T-helper 2 cell treated with Interferon-gamma antibody and Interleukin-4, amounts not matched to agents 5 μg/mL and 100 μg/mL, for 36 hours (primary cell): ENCODE measurements at places on chromosomes 4 and X.
A peak's percentile ranks its signal among the peaks of the same experiment; 100 is the strongest.

DNA sequence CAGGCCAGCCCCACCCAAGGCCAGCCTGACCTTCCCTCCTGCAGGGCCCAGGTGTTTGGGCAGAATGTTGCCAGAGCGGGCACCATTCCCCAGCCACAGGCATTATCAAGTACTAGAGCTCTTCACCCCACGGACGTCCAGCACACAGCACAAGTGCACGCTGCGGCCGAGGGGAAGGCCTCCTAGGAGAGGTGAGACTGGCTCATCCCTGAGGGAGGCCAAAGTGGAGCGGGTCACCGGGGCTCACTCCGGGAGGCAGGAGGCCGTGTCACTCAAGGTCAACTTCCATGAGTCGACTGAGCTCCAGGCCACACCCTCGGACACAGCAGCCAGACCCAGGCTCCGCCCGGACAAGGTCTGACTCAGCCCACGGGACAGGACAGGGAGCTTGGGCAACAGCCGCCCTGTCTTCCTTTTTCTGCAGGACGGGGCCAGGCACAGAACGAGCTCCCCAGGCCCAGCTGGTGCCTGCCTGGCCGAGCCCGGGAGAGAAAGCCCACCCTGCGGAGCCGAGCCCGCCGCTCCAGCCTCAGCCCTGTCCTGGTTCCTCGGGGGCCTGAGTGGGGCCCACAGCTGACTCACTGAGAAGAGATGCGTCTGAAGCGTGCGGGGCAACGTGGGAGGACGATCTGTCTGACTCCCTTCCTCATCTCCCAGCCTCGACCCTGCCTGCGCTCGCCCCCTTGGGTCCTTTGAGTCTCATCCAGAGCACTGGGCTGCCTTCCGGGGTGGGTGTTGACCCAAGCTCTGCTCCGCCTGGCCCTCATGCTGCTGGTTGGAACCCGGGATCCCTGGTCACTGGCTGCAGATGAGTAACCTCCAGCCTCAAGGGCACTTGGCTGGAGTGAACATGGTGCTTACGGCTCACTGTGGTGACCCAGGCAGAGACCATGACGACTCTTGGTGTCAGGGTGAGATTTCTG is 1.6 kb downstream of the SLC49A3 start:
- no peak for DNase-seq

GRCh38 chr4:116724249-116724648 is 361.1 kb downstream of the TRAM1L1 start:
- no peak for DNase-seq

GRCh38 chrX:24682739-24683432 is 10.8 kb upstream of the POLA1 start:
- DNase-seq: peak; percentile 44

GRCh38 chrX:37349221-37350033 is at the start of gene PRRG1:
TSS of gene PRRG1 (plus strand) at chrX:37349364. CDS start at chrX:37406250, 56,886 bp downstream.
- no peak for DNase-seq

GRCh38 chr4:102543030-102543928 is 42.1 kb downstream of the NFKB1 start:
- no peak for DNase-seq

DNA sequence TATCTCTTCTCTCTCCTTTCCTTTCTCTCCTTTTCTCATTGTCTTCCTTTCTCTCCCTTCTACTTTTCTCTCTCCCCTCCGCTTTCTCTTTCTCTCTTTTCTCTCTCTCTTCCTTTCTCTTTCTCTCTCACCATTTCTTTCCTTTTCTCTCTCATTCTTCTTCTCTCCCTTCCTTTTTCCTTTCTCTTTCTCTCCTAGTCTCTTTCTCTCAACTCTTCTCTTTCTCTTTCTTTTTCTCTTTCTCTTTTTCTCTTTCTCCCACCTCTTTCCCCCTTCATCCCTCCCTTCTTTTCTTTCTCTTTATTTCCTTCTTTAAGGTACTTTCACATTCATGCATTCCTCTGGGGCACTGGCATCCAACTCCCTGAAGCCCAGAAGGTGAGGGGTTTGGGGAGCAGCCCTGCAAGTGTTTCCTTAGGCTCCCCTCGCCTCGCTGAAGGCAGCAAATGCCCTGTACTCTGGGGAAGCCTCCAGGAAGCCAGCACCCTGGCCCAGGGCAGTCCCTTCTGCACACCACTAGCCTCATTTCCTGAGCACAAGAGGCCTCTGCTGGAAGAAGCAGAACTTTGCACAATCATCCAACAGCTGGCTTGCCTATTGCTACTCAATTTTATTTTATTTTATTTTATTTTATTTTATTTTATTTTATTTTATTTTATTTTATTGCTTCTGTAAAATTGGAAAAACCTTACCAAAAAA is 124.2 kb downstream of the NFKB1 start:
- peak; percentile 63 for DNase-seq

- no peak for DNase-seq
These were observed 41.1 kb downstream of the HSD17B13 start for GRCh38 chr4:87281603-87282002.

DNA sequence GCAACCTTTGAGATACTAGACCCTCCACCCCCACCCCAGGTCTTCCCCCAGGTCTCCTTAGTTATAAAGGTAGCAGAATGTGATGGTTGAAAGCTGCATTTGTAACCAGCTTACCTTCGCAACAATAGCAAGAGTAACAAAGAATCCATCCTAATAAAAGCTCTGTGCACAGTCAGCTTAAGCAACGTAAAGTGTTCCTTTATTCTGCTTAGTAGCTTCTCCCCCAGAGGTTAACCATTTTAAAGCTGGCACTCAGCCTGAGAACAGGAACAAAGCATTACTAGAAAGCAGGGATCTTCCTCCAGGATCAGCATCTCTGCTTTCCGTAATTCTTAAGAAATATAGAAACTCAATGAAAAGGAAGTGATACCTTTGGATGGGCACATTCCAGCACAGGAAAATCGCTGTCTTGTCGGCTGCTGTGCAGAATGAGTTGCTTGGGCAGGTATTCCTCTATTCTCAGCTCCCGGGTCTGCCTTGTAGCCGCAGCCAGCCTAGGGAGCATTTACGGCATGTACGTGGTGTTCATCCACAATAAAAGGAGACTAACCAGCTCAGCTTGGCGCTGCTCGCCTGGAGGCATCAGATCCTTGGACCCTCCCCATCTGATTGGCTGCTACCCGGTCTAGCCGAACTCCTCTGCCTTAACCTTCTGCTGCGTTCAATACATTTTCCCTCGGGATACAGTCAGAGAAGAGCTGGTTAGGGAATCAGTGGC is 113.0 kb upstream of the TLR3 start:
- no peak for DNase-seq

GRCh38 chr4:57136281-57136680 is 26.1 kb upstream of the IGFBP7 start:
- no peak for DNase-seq

DNA sequence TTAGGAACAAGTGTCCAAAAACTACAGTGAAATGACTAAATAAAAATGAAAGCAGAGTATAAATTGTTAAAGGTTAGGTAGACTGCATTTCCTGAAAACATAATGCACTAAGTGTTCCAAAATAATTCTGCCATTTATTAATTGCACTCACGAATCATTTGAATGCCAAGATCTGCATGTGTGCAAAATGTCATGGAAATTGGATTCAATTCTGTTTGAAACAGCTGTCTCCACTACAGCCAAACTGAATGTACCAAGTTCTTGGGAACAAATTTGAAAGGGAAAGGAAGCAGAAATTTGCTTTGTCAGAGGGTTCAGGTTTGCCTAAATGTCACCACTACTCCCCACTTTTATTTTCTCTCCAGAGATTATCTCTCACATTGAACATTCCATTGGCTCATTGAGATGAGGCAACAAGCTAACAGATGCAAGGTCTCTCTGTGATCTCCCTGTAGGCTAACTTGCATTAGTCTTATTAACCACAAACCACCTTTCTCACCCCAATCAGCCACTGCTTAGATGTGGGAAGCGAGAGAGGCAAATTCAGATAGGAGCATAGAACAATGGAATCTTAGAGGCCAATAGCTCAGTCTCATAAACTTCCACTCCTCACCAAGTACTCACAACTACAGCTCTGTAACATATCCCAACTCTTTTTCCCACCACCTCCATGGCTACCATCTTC is 226.6 kb downstream of the KDR start:
- DNase-seq: no peak

- no peak for DNase-seq
These were observed 66.1 kb downstream of the KIT start for GRCh38 chr4:54723820-54724219.

DNA sequence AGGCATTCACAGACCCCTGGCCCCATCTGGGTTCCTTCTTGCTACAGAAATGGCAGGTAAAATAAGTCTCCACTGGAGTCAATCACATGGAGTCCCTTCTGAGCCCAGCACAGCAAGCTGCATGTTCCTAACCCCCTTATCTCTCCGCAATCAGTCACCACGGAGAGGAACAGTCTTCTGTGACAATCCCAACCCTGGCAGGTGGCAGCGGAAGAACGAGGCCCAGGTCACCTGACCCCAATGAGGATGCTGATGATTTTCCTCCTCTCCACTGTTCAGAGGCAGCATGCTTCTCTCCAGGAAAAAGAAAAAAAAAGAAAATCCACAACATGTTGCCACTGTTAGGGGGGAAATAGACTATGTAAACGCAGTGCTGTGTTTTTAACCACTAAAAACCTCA is 50.1 kb downstream of the TSPAN5 start:
- no peak for DNase-seq

DNA sequence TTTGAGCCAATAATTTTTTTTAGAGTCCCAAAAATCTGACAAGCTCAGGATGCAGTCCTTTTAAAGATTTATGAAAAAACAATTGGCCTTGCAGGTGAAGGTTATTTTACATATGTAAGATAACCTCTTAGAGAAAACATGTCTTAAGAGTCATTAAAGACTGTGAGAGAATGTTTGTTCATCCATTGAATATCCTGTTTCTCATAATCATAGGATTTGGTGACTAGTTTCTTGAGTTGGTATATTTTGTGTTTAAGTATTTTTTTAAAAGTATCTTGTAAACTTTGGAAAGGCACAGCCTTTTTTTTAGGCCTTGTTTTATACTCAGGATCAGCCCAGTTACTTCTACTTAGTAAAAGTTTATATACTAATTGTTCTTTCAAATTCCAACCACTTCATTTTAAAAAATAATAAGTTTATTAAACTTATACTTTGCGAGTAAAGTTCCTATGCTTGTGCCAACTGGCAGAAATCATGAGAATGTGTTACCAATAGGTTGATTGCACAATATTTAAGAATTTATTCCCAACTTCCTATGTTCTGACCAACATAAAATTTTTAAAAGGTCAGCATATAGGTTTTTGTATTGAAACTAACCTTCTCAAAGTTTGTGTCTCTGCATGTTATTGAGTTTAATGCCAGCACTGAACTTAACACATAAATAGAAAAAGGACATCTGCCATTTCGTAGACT is 40.0 kb upstream of the ARSJ start:
- no peak for DNase-seq

DNA sequence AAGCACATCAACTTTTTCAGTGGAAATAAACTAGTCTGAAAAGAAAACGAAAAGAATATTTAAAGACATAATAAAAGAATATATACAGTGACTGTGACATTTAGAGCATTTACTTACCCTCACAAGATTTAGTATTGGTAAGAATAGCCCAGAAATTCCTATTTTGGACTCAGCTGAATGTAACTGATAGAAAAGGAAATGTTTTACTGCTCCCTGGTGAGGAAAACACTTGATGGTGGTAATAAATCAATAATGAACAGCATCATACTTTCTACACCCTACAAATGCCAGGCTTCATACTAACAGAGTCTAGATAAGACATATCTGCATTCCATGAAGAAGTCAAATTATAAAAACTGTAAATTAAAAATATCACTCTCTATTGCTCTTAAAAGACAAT is 753.5 kb upstream of the PCDH10 start:
- DNase-seq: no peak

GRCh38 chr4:1988327-1988724 is 20.4 kb downstream of the NELFA start:
- DNase-seq: no peak

DNA sequence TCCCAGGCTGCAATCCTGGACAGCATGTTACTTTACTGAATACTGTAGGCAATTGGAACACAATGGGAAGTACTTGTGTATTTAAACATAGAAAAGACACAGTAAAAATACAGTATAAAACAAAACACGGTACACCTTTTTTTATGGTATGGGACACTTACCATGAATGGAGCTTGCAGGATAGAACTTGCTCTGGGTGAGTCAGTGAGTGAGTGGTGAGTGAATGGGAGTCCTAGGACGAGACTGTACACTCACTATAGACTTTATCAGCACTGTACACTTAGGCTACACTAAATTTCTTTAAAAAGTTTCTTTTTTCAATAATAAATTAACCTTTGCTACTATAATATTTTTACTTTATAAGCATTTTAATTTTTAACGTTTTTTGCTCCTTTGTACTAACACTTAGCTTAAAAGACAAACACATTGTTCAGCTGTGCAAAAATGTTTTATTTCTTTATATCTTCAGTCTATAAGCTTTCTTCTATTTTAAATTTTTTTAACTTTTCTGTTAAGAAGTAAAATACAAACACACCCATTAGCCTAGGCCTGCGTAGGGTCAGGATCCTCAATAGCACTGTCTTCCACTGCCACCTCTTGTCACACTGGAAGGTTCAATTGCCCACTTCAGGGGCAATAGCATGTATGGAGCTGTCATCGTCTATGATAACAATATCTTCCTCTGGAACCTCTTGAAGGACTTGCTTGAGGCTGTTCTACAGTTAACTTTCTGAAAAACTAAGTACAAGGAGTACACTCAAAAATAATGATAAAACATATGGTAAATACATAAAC is 293.5 kb upstream of the FSTL5 start:
- no peak for DNase-seq

- DNase-seq: no peak
These were observed 1.4 kb upstream of the TLR10 start for GRCh38 chr4:38784141-38784540.

DNA sequence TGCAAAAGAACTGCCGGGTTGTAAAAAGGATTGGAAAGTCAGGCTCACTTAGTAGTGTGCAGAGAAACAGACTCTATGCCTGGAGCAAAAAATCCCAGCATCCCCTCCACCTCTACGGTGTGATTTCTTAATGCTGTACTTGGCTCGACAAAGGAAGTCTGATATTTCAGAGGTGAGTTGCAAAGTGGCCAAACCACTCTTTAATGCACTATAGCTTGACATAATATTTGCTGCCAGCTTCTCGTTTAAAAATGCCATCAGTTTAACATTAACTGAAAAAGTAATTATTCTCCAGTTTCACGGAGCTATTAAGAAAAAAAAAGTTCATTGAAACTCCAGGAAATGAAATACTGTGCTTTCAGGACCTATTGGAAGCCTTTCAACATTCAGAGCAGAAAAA is 448.3 kb upstream of the ZFP42 start:
- DNase-seq: no peak

DNA sequence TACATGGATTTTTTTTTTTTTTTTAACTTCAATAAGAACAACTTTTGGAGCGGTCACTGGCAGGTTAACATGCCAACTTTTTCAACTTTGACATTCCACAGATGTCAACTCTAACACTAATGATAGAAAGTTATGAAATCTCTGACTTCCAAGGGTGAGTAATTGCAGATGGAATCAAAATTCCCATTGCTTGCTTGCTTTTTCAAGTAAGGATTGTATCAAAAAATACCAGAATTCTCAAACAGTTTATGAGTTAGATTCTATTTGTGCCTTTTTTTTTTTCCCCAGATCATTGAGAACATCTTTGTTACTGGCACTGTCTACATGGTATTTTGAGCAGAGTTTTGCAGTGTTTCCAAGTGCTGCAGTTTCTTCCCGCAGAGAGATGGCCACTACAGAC is 50.3 kb upstream of the OTUD4 start:
- no peak for DNase-seq

GRCh38 chr4:74235135-74235534 is 73.1 kb upstream of the EPGN start:
- DNase-seq: no peak

GRCh38 chr4:87017580-87018342 is 83.0 kb downstream of the AFF1 start:
- DNase-seq: peak; percentile 22
